ENCODE measurements at places on chromosomes 2 and 18. TPM values are rescaled to one million over a fixed set of nuclear protein-coding genes. Genes with fewer than 3 reads are reported as not detected.

GRCh38 chr2:133063775-133064174 lies 393.8 kb upstream of the LYPD1 start:
- DNase-seq: no peak

- DNase-seq: no peak
Observed at GRCh38 chr2:237927986-237928385, 38.8 kb upstream of the UBE2F start.

The TCF7L1 gene
- total RNA-seq: not detected

The PPP1R1C gene
- not detected for total RNA-seq

- DNase-seq: no peak
Observed at GRCh38 chr2:217647226-217647625, 355.6 kb downstream of the TNS1 start.

The ZSCAN30 gene
- 6.3 TPM for total RNA-seq

DNA sequence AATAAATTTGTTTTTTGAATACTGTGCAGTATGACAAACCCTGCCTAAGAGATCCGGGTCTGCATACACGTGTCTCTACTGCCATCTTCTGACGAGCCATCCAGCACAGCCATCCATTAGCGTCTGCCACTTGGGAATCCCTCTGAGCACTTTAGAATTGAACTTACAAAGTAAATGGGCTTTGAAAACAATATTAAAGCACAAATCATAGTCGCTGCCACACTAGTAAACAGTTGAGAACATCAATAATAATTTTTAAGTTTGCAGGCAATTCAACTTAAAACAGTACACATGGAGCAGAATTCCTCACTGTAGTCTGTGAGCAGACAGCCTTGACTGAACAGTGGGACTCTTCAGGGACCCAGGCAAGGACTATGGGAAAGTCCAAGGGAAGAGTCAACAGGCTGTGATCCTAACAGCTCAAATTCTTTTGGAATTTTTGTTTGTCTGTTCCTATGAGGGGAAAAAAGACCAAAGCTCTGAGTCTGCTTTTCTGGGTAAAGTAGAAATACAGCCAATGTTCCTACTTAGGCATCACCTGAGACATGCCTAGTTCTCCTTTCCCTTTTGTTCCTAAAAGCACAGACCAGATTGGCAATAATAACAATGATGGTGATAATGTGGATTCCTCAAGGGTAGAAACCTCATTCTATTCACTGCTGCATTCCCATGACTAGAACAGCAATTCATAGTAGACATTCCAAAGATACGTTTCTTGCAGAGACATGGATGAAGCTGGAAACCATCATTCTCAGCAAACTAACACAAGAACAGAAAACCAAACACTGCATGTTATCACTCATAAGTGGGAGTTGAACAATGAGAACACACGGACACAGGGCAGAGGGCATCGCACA lies 92.9 kb downstream of the MREG start:
- DNase-seq: peak; percentile 75

GRCh38 chr2:99960790-99961189 lies 181.6 kb downstream of the AFF3 start:
- no peak for DNase-seq

The FOXD4L1 gene
- not detected for total RNA-seq

DNA sequence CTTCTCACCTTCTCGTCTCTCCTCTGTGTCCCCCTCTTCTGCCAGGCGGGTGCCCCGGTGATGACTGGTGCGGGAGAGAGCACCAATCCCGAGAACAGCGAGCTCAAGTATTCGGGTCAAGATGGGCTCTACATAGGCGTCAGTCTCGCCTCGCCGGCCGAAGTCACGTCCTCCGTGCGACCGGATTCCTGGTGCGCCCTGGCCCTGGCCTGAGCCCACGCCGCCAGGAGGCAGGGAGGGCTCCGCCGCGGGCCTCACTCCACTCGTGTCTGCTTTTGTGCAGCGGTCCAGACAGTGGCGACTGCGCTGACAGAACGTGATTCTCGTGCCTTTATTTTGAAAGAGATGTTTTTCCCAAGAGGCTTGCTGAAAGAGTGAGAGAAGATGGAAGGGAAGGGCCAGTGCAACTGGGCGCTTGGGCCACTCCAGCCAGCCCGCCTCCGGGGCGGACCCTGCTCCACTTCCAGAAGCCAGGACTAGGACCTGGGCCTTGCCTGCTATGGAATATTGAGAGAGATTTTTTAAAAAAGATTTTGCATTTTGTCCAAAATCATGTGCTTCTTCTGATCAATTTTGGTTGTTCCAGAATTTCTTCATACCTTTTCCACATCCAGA lies 31.3 kb downstream of the GATA6 start:
- DNase-seq: no peak

DNA sequence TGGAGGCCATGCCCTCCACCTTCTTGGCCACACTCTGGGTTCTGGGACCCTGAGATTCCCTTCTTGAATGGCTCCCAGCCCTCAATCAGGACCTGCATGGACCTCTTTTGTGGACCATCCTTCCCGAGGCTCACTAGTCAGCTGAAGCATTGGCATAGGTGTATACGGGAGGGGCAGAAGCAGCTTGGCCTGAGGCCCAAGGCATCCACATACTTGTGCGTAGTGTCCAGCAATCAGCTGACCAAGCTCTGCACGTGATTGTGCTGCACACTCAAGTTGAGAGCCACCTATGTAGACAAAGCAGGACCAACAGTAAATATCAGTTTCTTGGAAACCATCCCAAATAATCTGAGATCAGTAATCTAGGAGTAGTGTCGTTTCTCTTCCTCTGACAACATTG lies 119.6 kb downstream of the INSIG2 start:
- no peak for DNase-seq

The CHRNG gene
- total RNA-seq: not detected

The DHRS9 gene
- not detected for total RNA-seq

- DNase-seq: no peak
Observed at GRCh38 chr2:231036131-231036530, 1.2 kb upstream of the C2orf72 start.

- DNase-seq: no peak
Observed at GRCh38 chr2:127027715-127028114, 79.2 kb downstream of the BIN1 start.

DNA sequence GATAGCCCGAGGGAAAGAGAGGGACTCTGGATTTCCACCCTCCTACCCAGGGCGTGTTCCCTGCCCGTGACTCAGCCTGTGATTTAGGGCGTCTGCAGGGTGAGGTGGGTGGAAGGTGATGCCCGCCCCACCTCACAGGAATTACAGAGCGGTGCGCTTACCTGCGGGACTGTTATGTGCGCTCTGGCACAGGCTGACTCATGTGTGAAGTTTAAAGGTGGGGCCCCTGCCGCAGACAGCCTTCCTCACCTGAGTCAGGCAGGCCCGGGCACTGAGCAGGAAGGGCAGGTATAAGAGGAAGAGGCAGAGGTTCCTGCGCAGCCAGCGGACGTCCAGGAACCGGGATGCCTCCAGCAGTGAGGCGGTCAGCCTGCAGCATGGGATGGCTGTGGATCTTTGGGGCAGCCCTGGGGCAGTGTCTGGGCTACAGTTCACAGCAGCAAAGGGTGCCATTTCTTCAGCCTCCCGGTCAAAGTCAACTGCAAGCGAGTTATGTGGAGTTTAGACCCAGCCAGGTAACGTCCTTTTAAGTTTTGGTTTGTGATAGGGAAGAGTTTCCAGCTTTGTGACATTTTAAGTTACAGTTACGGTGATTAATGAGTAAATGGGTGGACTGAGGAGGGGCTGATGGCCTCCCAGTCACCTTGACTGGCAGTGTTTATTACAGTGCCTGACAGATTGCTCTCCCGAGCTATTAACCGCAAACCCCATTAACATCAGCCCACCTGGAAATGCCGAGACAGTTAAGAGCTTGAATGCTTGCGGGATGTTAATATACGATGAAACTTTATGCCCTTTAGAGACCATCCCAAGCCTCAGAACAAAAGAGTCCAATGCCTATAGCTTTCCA lies 141.6 kb upstream of the TTC39C start:
- peak; percentile 10 for DNase-seq

The ALKAL2 gene
- total RNA-seq: 0.22 TPM

- DNase-seq: no peak
Observed at GRCh38 chr2:216424274-216424673, 12.0 kb downstream of the SMARCAL1 start.

DNA sequence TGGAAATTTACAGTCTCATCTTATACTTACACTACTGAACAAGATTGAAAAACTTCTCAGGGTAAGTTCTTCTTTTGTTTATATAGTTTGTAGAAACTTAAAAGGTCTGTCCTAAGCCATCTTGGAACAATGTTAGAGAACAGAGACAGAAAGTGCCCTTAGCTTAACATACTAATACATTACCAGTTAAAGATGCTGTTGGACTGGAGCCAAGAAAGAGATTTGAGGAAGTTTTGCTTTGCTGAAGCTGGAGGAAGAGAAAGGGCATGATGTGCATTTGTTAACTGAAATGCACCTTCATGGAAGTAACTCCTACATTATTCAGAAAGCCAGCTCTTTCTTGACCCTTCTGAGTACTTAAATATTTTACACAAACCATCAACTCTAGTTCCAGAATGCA lies 66.5 kb upstream of the TNFRSF11A start:
- DNase-seq: no peak

- no peak for DNase-seq
Observed at GRCh38 chr18:62426191-62426488, 96.7 kb upstream of the ZCCHC2 start.

The GDF7 gene
- 0.06 TPM for total RNA-seq

- DNase-seq: no peak
Observed at GRCh38 chr2:27891673-27892105, 1.2 kb downstream of the BABAM2 start.

The GREB1L gene
- not detected for total RNA-seq

DNA sequence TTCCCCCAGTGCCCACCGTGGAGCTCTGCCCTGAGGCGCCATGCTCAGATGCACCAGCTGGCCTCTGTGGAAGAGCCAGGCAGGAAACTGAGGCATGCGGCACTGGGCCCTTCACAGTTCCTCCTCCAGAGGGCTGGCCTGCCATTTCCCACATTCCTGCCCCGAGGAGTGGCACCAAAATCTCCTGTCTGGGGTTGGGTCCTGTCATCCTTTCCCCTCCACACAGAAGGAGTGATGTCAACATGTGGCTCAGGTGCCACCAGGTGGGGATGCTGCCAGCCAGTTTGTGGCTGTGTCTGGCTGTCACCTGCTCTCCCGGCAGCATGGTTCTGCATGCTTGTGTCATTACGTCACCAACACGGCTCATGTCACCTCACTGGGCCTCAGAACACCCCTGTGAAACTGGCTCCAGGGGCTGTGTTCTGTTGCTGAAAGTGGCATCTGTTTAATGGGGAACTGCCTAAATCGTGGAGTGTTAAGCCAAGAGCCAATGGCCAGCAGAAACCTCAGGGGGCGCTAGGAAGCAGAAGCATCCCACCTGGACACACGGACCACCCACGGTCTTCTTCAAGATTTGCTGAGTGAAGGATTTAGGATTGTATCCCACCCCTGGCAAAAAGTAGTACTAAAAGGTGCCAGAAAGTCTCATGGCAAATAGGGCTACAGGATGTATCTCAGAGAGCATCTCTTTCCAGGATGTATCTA lies 51.3 kb downstream of the ZAP70 start:
- DNase-seq: no peak

The RGPD4 gene
- 0.42 TPM for total RNA-seq

DNA sequence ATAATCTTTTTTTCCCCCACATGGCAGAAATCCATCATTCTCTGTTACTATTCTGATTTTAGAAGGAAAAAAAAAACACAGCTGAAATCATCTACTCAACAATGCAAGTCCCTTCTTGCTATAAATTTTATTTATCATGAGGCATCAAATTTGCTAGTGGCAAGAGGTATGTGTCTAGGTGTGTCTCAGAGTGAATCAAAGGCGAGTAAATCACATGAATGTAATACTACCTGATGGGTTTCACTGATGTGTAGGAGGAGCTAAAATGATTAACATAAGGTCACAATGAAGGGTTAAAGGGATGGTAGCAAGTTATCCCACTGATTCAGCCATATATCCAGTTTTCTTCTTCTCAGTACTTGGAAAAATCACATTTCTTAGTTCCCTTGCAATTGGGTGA lies 24.5 kb upstream of the PELI1 start:
- DNase-seq: no peak

GRCh38 chr2:105560157-105560556 lies 161.3 kb upstream of the FHL2 start:
- no peak for DNase-seq

- no peak for DNase-seq
Observed at GRCh38 chr2:97982621-97983020, 13.1 kb downstream of the TMEM131 start.

The EFR3B gene
- 0.08 TPM for total RNA-seq

GRCh38 chr2:188324067-188324466 lies 32.4 kb downstream of the GULP1 start:
- no peak for DNase-seq

GRCh38 chr18:33282142-33282541 lies 158.4 kb downstream of the CCDC178 start:
- DNase-seq: no peak

DNA sequence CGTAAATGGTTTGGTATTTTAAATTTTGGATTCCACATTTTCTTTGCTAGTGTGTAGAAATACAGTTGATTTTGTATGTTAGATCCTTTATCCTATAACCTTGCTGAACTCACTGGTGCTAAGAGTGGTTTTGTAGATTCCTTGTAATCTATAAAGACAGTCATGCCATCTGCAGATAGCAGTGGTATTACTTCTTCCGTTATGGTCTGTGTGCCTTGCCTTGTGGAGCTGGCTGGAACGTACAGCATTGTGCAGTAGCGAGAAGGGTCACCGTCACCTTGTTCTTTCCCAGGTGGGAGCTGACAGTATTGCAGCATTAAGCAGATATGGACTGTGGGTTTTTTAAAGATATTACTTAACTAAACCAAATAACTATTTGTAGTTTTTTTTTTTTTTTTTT lies 33.7 kb downstream of the ATP9B start:
- no peak for DNase-seq

DNA sequence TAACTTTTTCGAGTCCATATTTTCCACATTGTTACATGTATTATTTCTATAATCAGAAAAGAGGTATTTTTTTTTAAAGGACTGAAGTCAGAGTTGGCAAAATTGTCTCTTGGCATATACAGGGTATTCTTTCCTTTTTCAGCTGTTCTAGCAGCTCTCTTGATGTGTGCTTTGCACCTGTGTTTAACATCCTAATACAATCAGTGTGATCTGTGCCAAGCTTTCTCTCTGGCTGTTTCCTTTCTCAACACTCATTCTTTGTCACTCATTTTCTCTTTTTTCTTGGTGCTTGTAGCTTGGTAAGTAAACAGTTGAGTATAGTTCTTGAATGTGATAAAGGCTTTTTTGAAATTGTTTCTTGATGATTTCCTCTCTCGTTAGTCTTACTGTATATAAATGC lies 9.2 kb downstream of the RNMT start:
- no peak for DNase-seq

- no peak for DNase-seq
Observed at GRCh38 chr2:9373047-9373446, 50.3 kb downstream of the ITGB1BP1 start.

The SKA1 gene
- total RNA-seq: 0.27 TPM

- DNase-seq: no peak
Observed at GRCh38 chr2:96685577-96686459, 43.3 kb downstream of the FER1L5 start.

Measured in CD8-positive, alpha-beta T cell (primary cell).